Suprapubic skin (tissue), 4 donors: ENCODE measurements at places on chromosomes 2 and 18.

DNA sequence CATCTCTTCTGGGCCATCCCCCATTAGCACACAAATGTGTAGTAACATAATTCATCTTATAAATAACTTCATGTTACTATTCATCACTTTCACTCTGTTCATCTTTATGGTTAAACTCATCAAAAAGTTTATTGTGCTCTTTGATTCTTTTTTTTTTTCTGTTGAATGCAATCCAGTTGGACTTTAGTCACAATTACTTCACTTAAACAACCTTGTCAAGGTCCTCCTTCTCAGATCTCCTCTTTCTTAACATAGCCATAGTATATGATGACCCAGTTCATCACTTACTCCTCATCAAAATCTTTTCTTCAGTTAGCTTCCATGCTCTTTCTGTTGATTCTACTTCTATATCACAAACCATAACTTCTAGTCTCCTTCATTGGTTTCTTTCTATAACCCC is 80.2 kb upstream of the ZC3H15 start:
- DNase-seq: no peak

DNA sequence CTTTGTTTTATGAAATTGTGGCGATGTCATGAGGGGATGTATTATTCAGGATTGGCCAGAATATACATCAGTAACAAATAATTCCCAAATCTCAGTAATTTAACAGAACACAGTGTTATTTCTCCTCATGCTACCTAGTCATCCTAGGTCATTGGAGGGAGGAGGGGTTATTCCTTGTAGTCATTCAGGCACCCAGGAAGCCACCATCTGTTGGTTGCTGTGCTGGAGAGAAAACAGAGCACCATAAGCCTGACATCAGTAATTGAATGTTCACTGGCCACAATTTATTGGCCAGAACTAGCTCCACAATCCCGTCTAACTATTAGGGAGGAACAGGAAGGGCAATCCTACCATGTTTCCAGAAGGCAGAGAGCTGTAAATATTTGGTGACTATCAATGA is 303.5 kb upstream of the CELF4 start:
- DNase-seq: no peak

DNA sequence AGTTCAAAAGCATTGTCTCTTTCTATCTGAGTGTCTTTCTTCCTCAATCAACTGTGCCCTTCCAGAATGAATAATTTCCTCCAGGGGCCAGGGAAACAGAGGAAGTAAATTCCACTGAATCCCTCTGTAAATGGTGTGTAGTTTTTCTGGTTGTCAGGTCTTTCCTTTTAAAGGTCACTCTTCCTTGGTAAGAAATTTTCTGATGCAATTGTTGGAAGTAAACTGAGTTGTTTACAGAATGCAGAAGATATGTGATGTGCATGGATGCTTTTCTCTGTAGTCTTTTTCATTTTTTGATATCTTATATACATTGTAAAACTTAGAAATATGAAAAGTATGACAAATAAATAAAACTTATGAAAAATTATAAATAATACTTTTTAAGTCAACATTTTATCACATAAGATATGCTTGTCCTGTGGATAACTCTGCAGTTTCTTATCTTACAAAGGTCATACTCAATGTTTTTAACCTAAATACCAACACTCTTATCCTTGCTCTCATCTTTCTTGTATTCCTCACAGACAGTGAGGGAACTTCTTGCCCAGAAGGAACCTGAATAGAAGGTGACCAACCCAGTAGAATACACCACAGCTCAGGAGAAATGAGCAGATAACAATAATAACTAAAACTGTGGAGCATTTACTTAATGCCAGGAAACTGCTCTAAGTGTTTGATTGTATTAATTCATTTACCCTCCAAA is 234.5 kb downstream of the METTL4 start:
- no peak for DNase-seq

GRCh38 chr2:201234663-201235135 is 25.6 kb upstream of the CASP8 start:
- no peak for DNase-seq

GRCh38 chr18:46481847-46482245 is 175.2 kb downstream of the LOXHD1 start:
- DNase-seq: no peak

- peak; percentile 52 for DNase-seq
Measured at GRCh38 chr2:71799013-71799575, 345.7 kb downstream of the DYSF start.

DNA sequence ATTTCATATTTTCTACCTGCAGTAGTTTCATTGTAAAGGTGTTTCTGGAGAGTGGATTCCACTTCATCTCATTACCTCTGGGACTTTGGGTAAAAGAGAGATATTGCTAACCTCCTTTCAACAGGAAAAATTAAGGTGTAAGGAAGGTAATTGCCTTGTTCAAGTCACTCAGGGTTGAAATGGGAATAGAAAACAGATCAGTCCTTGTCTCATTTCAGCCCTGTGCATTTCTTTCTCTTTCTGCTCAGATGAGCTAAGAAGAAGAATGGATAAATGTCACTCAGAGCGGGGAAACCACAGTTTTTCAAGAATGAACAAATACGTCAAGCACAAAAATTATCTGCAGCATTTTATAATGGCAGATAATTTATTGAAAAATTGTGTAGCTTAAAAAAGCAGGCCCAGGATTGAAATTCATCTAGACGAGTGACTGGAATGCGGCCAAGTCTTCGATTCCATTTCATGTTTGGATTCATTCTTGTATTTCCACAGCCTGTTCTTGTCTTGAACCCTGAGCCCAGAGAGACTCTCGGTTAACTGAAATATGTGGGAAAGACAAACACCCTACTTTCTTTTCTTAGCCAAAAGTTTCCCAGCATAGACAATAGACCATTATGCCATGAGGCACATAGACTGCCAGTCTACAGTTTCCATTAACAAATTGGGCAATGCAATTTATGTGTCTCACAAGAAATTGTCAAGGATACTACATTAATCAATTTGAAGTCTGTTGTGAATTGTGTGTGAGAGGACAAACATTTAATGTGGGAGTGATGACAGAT is 107.9 kb downstream of the POLE4 start:
- DNase-seq: no peak

DNA sequence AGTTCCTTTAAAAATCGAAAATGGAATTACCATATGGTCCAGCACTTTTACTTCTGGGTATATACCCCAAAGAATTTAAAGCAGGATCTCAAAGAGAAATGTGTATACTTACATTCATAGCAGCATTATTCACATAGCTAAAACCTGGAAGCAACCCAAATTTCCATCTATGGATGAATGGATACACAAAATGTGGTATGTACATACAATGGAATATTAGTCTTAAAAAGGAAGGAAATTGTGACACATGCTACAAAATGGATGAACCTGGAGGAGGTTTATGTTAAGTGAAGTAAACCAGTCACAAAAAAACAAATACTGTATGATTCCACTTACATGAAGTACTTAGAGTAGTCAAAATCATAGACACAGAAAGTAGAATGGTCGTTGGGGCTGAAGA is 147.9 kb upstream of the LTBP1 start:
- no peak for DNase-seq

- no peak for DNase-seq
Measured at GRCh38 chr2:239671916-239672849, 271.4 kb upstream of the HDAC4 start.

- DNase-seq: no peak
Measured at GRCh38 chr2:144642131-144642530, 122.2 kb upstream of the ZEB2 start.

- DNase-seq: no peak
Measured at GRCh38 chr18:80213182-80213581, 34.1 kb downstream of the PARD6G start.

DNA sequence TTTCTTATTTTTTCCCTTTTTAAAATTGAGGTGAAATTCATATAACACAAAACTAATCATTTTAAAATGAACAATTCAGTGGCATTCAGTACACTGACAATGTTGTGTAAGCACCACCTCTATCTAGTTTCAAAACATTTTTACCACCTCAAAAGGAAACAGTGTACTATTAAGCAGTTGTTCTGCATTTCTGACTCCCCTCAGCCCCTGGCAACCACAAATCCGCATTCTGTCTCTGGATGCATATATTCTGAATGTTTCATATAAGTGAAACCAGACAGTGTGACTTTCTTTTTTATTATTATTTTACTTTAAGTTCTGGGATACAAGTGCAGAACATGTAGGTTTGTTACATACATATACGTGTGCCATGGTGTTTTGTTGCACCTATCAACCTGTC is 19.2 kb upstream of the TANK start:
- DNase-seq: no peak

DNA sequence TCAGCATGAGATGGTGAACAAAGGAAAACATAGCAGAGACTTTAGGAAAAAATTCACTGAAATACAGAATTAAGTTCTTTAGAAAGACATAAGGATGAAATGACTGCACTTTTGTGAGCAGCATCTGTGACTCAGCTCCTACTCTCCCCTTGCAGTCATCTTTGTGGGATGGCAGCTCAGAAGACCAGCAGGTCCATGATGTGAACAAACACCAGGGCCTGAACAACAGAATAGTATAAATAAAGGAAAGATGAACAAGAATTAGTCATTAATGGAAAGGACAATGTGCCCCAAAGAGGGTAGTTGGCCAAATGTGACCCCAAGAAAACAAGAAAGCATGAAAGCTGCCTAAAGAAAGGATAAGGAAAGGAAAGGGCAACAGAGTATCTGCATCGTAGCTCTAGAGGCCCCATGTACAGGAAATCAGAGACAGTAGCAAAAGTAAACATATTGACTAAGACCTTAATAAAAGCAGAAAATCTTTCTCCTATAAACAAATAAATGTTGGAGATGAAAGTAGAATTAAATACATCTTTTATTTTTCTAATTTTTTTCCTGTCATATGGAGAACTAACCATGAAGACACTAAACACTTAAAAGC is 318.0 kb downstream of the ZEB2 start:
- no peak for DNase-seq

GRCh38 chr2:133986081-133986837 is 267.6 kb upstream of the MGAT5 start:
- no peak for DNase-seq

DNA sequence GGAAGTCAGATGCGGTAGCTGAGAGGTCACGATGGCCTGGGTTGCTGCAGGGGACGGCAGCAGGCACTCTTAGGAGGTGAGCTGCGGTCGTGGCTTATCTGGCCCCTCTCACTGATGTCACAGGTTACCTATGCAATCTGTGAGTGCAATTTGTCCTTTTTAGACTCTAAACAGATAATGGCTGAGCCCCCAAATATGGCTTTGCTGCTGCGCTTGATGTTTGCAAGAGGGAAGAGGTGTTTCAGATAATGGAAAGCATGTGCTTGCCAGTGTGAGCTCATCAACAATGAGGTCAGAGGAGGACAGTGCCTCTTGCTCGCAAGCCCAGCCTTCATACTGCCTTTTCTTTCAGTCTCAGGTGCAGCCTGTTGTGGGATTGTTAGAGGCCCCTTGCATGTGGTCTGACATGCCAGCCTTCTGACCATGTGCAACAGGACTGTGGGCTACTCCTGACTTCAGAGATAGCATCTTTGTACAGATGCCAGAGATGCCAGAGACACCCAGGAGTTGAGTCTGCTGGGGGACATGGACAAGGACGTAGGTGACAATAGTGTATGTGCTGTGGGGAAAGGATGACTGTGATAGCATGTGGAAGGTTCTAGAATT is 151.3 kb downstream of the TANC1 start:
- no peak for DNase-seq

DNA sequence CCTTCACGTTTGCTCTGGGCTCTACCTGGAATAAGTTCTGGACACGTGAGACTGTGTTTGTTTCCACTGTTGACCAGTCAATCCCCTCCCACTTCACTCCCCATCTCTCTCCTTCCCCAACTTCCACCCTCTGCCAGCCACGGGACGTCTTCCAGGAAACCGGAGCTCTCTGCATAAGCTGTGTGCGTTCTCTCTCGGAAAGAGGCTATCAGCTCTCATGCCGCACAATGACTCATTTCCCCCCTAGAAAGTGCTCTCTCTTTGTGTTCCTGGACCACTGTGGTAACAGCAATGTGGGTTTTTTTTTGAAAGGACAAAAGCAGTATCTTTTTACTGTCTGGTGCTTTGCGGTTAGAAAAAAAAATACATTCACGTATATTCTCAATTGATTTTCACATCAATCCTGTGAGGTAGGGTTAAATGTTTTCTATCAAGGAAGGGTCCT is 10.2 kb downstream of the PROKR1 start:
- no peak for DNase-seq

DNA sequence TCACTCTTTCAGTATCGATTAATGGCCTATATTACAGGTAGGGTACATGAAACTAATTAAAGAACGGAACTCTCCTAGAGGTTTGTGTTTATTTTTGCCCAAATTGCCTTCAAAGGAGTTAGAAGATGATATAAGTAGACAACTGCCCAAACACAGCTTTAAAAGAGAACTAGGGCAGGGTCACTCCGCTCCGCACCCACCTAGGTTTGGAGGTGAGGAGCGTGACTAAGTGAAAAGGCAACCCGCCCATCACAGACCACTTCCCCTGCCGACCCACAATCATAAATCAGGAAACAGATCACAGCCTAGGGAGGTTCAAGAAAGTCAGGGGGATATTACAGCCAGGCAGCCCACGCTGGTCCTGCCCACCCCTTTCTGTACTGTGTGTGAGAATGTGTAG is 166.7 kb downstream of the C1D start:
- DNase-seq: no peak

DNA sequence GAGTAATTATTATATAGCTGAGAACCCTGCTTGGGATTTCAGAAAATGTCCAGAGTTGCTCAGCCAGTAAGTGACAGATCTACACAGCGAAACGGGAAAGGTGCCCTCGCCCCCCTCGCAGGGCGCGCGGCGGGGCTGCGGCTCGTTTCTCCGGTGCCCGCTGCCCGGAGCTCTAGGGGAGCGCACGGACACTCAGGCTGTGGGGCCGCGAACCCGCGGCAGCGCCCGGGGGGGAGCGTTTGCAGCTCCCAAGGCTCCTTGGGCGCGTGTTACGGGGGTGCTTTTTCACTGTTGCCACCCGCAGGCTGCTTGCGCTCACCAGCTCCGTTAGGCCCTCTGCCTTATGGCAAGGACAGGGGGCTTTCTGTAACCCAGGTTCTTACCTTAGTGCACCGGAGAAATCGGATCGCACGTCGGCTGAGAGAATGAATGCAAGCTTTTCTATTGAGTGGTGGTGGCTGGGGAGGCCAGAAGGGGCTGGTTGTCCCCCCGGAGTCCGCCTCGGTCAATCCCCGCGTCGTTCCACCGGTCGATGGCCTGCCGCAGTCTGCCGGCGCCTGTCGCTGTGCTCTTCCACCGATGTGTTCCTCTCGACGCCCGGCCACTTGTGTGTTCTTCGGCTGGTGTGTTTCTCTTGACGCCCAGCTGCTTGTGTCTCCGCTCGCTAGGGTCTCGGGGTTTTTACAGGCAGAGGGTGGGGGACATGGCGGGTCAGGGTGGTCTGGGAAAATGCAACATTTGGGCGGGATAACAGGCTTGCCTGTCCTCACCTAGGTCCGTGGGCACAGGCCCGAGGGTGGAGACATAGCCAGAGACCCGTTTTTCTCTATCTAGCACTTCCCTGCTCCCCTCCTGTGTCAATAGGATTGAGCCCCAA is 758.8 kb upstream of the DDX18 start:
- DNase-seq: no peak

DNA sequence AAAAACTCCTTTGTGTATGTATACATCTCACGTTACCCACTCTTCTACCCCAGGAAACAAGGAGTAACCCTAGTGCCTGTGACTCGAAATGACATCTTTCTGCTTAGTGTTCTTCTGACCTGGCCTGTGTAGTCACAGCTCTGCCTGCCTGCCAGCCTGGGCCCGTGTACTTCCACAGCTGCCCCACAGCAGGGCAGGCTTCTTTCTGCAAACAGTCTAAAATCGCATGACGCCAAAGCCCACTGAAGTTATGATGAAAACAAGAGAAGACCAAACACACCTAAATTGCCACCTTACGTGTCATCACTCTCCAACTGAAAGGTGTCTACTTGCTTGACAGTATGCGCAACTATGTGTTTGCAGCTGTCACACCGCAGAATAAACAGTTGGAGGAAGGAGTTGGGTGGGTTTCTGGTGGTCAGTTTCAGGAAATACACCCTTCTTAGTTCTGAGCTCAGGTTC is 1.5 kb downstream of the GAREM1 start:
- no peak for DNase-seq
